ENCODE measurements at places on chromosomes 16 and 17. TPM values are rescaled to one million over a fixed set of nuclear protein-coding genes. Genes with fewer than 3 reads are reported as not detected.

Gene UNC13D
- 106 TPM for total RNA-seq

DNA sequence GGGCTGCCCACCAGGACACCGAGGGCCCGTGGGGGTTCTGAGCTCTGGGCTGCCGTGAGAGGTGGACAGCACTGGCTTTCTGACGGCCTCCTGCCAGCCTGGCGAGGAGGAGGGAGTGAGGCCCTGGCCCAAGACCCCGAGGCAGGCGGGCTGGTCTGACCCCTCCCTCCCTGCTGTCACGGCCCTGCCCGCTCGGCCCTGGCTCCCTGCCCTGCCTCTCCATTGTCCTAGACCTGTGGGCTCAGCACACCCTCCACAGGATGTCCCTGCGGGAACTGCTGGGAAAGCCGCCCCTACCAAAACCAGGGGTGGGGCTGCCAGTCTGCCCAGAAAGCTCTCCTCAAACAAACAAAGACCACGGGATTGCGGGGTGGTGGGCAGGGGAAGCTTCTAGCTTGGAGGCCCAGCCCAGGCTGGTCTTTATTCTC is 20.7 kb downstream of the SPNS2 start:
- no peak for DNase-seq
- no peaks in the 10 kb centered on the region for H3K4me1 ChIP-seq
- no peaks in the 10 kb centered on the region for H3K27me3 ChIP-seq
- no peak overlapping the region for H3K4me3 ChIP-seq
- H3K27ac ChIP-seq = no peak overlapping the region

Gene SENP3
- 59.0 TPM for total RNA-seq

DNA sequence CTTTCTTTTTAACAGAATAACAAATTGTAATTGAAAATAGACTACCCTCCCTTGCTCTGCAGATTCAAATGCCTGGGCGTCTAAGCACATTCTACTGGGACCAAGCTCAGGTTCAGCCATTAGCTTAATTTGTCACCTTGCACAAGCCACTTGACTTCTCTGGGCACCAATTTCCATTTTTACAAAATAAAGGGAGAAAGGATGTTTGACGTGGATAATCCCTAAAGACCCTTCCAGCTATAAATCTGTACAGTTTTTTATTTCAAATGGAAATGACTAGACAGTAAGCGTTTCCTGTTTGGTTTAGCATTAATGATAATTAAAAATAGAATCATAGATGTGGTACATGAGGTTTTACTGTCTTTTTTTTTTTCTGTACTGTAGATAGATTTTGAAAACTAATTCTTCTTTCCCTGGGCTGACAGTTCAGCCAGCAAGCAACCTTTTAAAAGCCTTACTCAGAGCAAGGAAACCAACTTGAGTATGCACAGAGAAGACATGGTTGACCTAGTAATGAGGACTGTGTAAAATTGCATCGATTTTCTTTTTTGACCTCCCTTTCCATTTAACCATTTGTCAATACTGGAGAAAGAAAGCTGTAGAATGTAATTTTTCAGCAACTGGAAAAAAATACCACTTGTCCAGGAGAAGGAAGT is 1329.5 kb upstream of the CDH8 start:
- no peaks in the 10 kb centered on the region for H3K27me3 ChIP-seq
- H3K27ac ChIP-seq = no peak overlapping the region
- H3K4me3 ChIP-seq = no peak overlapping the region
- DNase-seq = no peak

DNA sequence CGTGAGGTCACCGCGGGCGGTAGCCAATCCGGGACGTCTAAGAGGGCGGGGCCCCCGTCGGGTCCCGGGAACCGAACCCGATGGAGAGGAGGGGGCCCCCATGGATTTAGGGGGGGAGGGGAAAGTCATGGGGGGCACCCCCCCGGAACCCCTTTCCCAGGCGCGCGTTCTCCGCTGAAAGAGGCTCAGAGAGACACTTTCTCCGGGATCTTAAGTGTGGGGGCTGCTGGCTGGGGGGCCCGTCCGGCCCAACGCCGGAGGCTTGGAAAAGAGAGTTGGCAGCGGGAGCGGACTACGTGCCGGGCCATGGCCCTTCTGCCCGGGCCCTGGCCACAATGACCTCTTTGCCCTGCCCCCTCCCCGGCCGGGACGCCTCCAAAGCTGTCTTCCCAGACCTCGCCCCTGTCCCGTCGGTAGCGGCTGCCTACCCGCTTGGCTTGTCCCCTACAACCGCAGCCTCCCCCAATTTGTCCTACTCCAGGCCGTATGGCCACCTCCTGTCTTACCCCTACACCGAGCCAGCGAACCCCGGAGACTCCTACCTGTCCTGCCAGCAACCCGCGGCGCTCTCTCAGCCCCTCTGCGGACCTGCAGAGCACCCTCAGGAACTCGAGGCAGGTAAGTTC is at the start of gene DLX4:
Gene DLX4, plus strand, starts transcription at position 57 of the 626 bp plus-strand sequence. Its CDS starts 279 bp downstream, at position 336.
- peak within 1 kb of the TSS; percentile 61 for H3K27ac ChIP-seq
- H3K4me1 ChIP-seq = peaks cover 28% of the 10 kb centered on the region
- no peaks in the 10 kb centered on the region for H3K36me3 ChIP-seq
- peak; percentile 39 for DNase-seq
- peak within 1 kb of the TSS; percentile 82 for H3K4me3 ChIP-seq

Gene KRT20
- not detected for total RNA-seq

DNA sequence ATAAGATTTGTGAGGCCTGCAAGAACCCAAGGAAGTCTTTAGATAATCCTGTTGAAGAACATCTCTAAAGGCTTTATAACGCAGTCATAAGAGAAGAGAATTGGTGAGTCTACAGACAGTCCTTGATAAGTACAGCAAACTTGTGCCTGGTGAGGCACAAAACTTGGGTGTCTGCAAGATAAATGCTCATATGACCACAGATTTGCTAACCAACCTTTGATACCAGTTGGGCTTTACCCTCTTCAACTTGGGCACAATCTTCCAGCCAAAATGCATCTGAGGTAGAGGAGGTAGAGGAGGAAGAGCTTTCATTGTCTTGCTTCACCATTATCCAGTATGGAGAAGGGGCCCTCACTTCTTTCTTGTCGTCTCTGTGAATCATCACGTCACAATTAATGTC is 16.9 kb downstream of the PDZD9 start:
- H3K27ac ChIP-seq = no peak overlapping the region
- H3K4me1 ChIP-seq = peaks cover 2% of the 10 kb centered on the region
- H3K36me3 ChIP-seq = peaks cover 37% of the 10 kb centered on the region

- peaks cover 36% of the 10 kb centered on the region for H3K27me3 ChIP-seq
- no peak overlapping the region for H3K27ac ChIP-seq
- H3K36me3 ChIP-seq = no peaks in the 10 kb centered on the region
- H3K4me3 ChIP-seq = no peak overlapping the region
- DNase-seq = peak; percentile 7
- no peaks in the 10 kb centered on the region for H3K4me1 ChIP-seq
Measured at GRCh38 chr17:11240041-11240840, 772 bp upstream of the SHISA6 start.

GRCh38 chr16:6528217-6528616 is 804.4 kb upstream of the RBFOX1 start:
- no peak overlapping the region for H3K4me3 ChIP-seq
- no peak for DNase-seq
- no peaks in the 10 kb centered on the region for H3K36me3 ChIP-seq
- H3K4me1 ChIP-seq = no peaks in the 10 kb centered on the region

Gene SMIM5
- 0.12 TPM for total RNA-seq

GRCh38 chr17:50830352-50830751 is 5.0 kb upstream of the WFIKKN2 start:
- H3K27me3 ChIP-seq = peaks cover 5% of the 10 kb centered on the region
- H3K4me3 ChIP-seq = no peak overlapping the region
- no peaks in the 10 kb centered on the region for H3K36me3 ChIP-seq
- no peak overlapping the region for H3K27ac ChIP-seq

GRCh38 chr17:55285340-55286301 is 20.9 kb downstream of the HLF start:
- no peaks in the 10 kb centered on the region for H3K36me3 ChIP-seq
- no peak for DNase-seq
- H3K4me3 ChIP-seq = no peak overlapping the region
- no peak overlapping the region for H3K27ac ChIP-seq

GRCh38 chr17:41322903-41323895 is 7.7 kb upstream of the KRTAP17-1 start:
- no peak for DNase-seq
- H3K27ac ChIP-seq = no peak overlapping the region
- H3K4me1 ChIP-seq = peaks cover 30% of the 10 kb centered on the region
- H3K27me3 ChIP-seq = no peaks in the 10 kb centered on the region

GRCh38 chr17:62724398-62725146 is 83.5 kb downstream of the MARCHF10 start:
- H3K27ac ChIP-seq = no peak overlapping the region
- peaks cover 2% of the 10 kb centered on the region for H3K36me3 ChIP-seq
- peaks cover 26% of the 10 kb centered on the region for H3K4me1 ChIP-seq
- H3K27me3 ChIP-seq = peaks cover 51% of the 10 kb centered on the region
- DNase-seq = peak; percentile 92

Gene HSD17B2
- not detected for total RNA-seq

GRCh38 chr17:80782536-80783427 is 208.9 kb upstream of the CHMP6 start:
- peak; percentile 57 for DNase-seq
- H3K27me3 ChIP-seq = no peaks in the 10 kb centered on the region
- peaks cover 92% of the 10 kb centered on the region for H3K4me1 ChIP-seq
- peak overlapping the region; percentile 90 for H3K27ac ChIP-seq
- peak overlapping the region; percentile 49 for H3K4me3 ChIP-seq
- peaks cover 40% of the 10 kb centered on the region for H3K36me3 ChIP-seq

DNA sequence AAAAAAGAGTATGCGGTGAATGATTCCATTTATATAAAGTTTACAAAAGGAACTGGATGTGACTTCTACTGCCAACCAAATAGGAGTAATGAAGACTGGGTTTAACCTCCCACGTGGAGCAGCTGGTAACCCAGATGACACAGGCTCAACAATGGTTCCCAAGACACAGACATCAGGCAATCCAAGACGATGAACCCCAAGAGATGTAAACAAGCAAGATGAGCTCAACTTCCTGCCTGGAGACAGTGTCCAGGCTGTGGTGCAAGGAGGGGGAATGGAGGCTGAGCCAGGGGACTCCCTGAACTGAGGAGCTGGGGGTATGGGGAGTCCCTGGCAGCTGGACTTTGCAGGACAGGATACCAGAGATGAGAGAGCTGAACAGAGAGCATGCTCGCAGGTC is 104.7 kb downstream of the LITAF start:
- DNase-seq = no peak
- no peaks in the 10 kb centered on the region for H3K27me3 ChIP-seq
- no peak overlapping the region for H3K4me3 ChIP-seq
- no peaks in the 10 kb centered on the region for H3K4me1 ChIP-seq
- H3K36me3 ChIP-seq = peaks cover 18% of the 10 kb centered on the region
- no peak overlapping the region for H3K27ac ChIP-seq

- H3K27ac ChIP-seq = peak overlapping the region; percentile 98
- H3K27me3 ChIP-seq = no peaks in the 10 kb centered on the region
- peak overlapping the region; percentile 63 for H3K4me3 ChIP-seq
- DNase-seq = peak; percentile 76
- peaks cover 1% of the 10 kb centered on the region for H3K36me3 ChIP-seq
Measured at GRCh38 chr17:40542558-40543411, 22.5 kb downstream of the CCR7 start.

DNA sequence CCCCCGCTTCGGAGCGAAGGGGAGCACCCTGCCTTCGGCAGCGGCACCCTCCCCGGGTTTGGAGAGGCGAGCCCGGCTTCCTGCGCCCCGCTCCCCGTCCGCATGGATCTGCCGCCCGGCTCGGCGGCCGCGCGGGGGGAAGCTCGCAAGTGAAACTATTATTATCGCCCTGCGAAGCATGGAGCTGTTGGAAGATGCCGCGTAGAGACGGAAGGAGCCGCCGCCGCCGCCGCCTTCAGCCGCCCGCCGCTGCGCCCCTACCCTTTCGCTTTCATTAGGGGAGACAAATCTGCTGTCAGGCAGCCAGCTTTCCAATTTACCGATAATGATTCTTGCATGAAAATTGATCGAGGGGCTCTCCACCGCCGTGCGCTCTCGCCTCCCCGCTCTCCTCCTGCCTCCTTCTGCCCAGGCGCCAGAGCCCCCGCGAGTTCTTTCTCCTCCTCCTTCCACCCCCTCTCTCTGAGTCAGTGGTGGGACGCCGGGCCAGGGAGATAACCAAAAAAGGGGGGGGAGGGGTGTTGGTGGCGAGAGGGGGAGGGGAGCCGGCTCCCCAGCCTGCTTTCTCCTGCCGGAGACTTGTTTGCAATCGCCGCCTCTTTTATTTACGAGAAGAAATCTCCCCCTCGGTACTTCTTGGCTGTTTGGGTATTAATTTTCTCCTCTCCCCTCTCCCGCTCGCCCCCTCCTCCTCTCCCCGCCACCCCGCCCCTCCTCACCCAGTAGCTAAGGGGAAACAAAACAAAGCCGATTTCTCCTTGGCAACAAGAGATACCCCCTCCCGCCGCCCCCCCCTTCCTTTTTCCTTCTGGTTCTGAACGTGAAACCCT is 58.0 kb upstream of the GSE1 start:
- peak overlapping the region; percentile 91 for H3K27ac ChIP-seq
- peak; percentile 83 for DNase-seq
- H3K4me3 ChIP-seq = peak overlapping the region; percentile 88
- H3K27me3 ChIP-seq = no peaks in the 10 kb centered on the region
- peaks cover 32% of the 10 kb centered on the region for H3K4me1 ChIP-seq

DNA sequence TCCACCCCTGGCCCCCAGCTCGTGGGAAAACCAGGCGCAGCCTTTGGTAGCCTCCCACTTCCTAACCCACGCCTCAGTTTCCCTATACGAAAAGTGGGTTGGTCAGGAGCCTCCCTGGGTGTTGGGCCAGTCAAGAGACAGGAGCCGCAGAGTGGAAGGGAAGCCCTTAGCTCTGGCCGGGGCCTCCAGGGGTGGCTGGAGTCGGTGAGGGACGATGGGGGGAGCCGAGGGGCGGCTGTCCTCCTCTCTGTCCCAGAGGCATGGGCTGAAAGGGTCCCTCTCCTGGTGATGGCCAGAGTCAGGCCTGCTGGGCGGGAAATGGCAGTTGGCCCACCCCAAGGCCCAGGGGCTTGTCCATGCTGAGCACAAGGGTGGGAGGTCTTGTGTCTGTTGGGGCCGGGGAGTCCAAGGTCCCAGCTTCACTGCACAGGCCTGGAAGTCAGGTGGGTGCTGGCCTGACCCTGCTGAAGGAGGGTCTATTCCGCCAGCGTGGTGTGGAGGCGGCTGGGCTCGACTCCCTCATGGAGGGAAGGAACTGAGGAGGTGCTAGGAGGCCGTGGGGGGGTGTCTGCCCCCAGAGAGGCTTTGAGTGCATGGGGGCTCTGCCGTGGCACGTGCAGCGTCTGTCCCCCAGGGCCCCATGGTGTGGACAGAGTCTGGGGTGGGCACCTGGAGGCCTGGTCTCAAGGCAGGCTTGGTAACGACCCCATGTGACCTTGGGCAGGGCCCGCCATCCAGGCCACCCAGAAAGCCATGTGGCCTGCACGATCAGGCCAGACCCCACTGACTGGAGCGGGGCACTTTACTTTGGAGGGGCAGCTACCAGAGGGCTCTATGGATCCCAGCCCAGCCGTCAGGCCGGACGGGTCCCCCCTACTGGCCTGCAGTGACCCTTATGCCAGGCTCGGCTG is 1.1 kb downstream of the SLC16A3 start:
- H3K4me3 ChIP-seq = peak overlapping the region; percentile 79
- H3K36me3 ChIP-seq = peaks cover 6% of the 10 kb centered on the region
- H3K27ac ChIP-seq = peak overlapping the region; percentile 75
- H3K27me3 ChIP-seq = no peaks in the 10 kb centered on the region
- peaks cover 9% of the 10 kb centered on the region for H3K4me1 ChIP-seq
- DNase-seq = peak; percentile 30

Gene CCL1
- total RNA-seq = 0.32 TPM
